ENCODE measurements at places on chromosomes 2 and 18.

- DNase-seq, result no peak
These were observed 1606.8 kb upstream of the PIK3C3 start for GRCh38 chr18:40348196-40348595.

- DNase-seq, result no peak
These were observed 176.1 kb downstream of the KLHL29 start for GRCh38 chr2:23561088-23561487.

GRCh38 chr18:74268933-74269620, 22.7 kb downstream of the CYB5A start:
- no peak for DNase-seq

- DNase-seq, result no peak
These were observed 12.0 kb downstream of the SMARCAL1 start for GRCh38 chr2:216424274-216424673.

GRCh38 chr2:10407841-10408648, 40.1 kb downstream of the ODC1 start:
- no peak for DNase-seq

DNA sequence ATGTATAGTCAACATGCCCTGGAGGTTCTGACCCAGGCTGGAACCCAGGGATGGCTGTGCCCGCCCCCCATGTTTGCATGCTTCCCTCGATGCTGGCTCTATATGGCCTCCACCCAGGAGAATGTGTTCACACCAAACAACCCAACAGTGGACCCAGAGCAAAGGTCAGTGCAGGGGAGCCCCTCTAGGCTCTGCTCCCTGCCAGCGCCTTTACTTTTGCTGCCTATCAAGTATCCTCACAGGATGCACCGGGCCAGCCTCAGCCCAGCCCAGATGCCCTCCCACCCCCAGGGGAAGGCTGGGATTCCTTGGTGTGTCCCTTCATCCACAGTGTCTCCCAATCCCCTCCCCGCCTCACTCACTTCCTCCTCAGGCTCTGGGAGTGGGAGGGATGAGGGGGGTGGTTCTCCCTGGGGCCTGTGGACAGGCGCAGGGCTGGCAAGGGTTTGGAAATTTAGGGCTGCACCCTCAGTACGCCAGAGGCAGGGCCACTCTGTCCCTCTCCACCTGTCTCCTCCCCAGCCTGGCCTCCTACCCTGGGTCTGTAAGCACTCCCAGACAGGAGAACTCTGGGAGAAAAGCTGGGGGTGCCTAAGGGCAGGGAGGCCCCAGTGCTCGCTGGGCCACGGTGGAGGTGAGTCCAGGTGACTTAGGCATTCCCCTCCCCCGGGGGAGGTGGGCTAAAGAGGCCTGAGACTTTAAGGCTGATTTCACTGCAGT, 2.3 kb downstream of the ATP6V1B1 start:
- no peak for DNase-seq

- DNase-seq, result no peak
These were observed 789.6 kb downstream of the RNF144A start for GRCh38 chr2:7706791-7707190.

GRCh38 chr2:111251711-111252110, 131.0 kb downstream of the BCL2L11 start:
- no peak for DNase-seq

DNA sequence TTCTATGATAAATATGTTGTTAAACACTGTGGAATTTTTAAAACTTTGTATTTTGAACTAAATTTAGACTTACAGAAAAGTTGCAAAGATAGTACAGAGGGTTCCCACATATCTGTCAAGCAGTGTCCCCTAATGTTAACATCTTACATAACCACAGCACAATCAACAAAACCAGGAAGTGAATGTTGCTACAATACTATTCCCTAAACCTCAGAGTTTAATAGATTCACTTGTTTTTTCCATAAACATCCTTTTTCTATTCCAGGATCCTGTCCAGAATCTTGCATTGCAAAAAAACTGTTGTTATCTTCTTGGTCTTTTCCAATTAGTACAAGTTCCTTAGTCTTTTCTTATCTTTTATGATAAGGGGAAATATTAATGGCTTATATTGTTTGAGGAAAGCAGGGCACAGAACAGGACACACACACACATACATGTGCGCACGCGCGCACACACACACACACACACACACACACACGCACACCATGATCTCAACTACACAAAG, 251.1 kb upstream of the TRIB2 start:
- no peak for DNase-seq

- DNase-seq, result no peak
These were observed 1.4 kb downstream of the MBD2 start for GRCh38 chr18:54222922-54223567.

GRCh38 chr18:10336749-10337350, 117.6 kb upstream of the APCDD1 start:
- no peak for DNase-seq

DNA sequence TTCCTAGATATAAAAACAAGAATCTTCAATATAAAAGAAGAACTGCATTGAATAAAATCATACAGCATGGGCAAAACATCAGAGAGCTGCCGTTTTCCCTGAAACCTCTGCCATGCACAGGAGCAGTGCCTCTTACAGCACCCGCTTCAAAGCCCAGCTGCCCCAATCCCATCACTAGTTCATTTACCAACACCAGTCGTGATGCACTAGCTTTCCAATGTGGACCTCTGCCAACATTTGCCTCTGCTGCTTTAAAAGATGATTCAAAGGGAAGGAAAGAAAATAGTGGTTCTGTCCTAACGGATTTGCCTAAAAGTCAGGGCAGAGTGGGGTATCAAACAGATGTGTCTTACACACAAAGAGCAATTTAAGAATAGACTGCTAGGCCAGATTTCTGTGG, 43.4 kb upstream of the AP1S3 start:
- DNase-seq, result no peak

- no peak for DNase-seq
These were observed 74.6 kb downstream of the ARL4C start for GRCh38 chr2:234422273-234422732.

DNA sequence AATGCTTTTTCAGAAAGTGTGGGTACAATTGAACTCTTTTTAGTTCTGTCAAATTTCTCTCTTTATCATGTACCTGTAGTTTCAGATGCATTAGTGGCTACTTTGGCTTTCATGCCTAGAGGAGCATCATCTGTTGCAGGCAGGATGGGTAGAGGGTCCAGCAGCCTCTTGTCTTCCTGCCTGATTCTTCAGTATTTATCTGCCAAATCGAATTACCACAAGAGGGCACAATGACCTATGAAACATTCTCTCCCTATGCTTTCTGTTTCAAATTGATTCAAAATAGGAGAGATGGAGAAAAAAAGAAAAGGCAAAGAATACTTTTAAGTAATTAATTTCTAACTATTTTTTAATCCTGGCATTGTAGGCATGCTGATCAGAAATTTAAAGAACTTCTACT, 477.2 kb downstream of the TRIB2 start:
- peak; percentile 24 for DNase-seq

DNA sequence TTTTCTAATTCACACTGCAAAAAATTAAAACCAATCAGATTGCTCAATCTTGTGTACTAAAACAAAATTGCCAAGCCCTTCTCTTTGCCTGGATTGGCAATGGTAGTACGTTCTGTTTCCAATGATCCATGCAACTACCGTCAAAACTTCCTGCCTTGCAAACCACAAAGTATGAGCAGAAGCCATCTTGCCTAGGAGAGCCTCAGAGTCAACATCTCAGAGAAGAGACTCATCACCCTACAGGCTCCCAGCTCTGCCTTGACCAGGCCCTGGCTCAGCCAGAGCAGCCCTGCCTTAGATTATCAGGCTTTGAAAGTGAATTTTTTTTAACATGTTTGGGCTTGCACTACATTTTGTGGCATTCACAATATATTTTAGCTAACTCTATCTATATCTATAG, 574.1 kb downstream of the SATB2 start:
- no peak for DNase-seq

DNA sequence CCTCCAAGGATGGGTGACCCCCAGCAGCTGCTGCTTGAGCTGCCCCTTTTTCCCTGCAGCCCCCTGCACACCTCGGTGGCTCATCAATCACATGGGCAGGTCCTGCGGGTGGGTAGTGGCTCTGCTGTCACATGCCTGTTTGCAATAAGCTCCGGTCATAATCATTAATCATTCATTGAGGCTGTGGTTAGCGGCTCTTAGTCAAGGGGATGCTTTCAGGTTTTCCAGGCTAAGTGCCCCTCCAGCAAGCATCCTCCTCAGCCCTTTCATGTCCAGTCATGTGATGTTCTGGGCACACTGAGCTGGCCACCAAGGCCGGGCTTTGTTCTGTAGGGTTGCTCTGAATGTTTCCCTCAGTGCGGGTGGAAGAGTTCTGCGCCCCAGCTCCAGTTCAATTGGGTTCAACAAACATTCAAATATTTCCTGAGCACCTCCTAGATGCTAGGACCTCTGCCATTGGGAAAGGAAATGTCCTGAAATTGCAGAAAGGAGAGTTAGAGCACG, 96.4 kb upstream of the LDAH start:
- DNase-seq, result no peak

DNA sequence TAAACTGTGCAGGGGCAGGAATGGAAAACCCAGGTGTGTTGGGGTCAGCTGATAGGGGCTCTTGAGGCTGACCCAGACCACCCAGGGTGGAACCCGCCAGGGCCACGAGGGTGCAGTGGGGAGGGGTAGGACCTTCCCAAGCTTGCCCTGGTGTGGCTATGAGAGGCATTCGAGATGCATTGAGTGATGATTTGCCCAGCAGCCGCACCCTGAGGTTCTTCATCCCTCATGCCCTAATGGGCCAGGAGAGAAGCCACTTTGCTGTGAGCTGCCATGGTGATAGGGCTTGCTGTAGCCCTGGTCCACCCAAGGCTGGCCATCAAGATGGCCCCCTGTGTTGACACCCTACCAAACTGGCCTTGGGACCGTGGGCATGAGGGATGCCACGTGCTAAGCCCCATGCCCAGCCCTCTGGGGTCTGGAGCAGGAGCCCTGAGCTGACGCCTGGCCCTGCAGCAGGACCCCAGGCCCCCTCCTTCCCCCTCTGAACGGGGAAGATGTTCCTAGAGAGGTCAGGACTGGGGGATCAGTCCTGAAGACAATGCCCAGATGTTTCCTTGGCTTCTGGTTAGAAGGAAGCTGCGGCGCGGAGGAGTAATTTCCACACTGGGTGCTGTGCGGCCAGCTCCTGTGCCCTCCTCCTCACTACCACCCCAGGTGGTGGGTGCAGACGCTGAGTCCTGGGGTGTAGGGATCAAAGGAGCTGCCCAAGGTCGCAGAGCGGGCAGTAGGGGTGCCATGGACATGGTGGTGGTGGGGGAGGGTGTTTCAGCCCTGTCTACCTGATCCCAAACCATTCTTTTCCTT, 122.5 kb upstream of the HDAC4 start:
- no peak for DNase-seq

DNA sequence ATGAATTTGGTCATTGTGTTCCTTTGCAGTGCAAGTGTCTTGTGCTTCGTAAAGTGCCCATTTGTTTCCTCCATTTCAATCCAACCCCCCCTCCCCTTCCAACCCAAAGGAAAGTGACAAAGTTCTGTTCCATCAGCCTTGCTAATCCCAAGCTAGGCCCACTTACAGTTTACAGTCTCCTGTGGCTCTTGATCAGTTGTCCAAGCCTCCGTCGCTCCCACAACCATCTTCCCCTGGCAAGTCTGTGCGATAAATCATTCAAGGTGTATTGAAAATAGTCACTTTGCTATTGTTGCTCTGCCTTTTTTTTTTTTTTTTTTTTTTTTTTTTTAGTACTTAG, 6.5 kb downstream of the POU3F3 start:
- DNase-seq, result no peak

DNA sequence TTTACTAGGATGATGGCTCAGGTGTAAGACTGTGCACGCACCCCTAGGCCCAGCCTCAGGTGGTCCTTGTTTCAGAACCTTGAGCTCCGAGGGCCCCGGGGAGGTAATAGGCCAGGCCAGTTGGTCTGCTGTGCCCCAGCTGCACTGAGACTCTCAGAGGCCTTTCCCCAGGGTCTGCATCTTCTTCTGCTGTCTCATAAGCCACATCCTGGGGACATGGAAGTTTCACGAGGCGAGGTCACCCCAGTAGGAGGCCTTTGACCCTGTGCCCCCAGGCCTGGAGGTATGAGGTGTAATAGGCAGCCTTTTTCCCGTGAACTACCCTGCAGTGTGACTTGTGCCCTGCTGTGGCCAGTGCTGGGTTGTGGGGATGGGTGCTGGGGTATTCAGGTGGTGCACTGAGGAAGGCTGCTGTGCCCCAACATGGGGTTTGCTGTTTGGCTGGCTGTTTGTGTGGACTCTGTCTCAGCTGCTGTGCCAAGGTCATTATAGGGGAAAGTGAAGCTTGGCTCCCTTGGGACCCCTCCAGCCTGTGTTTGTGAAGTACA, 6.9 kb downstream of the OXER1 start:
- DNase-seq, result no peak

All from neuronal stem cell (in vitro differentiated cells).